ENCODE measurements at places on chromosomes 16 and 17.

DNA sequence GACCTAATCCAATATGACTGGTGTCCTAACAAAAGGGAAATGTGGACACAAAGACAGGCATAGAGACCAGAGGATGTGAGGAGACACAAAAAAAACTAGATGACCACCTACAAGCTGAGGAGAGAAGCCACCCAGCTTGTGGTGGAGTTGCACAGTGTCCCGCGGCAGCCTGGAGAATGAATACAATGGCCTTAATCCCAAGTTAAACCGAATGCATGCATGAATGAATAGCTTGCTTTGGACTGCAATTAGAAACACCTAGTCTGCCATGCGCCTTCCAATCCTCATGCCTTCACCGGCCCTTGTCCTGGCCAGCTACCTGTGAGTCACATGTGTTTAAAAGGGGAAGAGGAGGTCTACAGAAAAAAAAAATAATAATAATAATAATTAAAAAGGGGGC lies 72.0 kb downstream of the CNGB1 start:
- no peak for DNase-seq

GRCh38 chr16:87194172-87194571 lies 123.0 kb downstream of the C16orf95 start:
- DNase-seq: no peak

DNA sequence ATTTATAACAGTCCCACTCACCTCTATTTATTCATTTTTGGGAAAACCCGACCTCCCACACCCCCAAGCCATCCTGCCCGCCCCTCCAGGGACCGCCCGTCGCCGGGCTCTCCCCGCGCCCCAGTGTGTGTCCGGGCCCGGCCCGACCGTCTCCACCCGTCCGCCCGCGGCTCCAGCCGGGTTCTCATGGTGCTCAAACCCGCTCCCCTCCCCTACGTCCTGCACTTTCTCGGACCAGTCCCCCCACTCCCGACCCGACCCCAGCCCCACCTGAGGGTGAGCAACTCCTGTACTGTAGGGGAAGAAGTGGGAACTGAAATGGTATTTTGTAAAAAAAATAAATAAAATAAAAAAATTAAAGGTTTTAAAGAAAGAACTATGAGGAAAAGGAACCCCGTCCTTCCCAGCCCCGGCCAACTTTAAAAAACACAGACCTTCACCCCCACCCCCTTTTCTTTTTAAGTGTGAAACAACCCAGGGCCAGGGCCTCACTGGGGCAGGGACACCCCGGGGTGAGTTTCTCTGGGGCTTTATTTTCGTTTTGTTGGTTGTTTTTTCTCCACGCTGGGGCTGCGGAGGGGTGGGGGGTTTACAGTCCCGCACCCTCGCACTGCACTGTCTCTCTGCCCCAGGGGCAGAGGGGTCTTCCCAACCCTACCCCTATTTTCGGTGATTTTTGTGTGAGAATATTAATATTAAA lies 638 bp upstream of the TMEM88 start:
- no peak for DNase-seq

DNA sequence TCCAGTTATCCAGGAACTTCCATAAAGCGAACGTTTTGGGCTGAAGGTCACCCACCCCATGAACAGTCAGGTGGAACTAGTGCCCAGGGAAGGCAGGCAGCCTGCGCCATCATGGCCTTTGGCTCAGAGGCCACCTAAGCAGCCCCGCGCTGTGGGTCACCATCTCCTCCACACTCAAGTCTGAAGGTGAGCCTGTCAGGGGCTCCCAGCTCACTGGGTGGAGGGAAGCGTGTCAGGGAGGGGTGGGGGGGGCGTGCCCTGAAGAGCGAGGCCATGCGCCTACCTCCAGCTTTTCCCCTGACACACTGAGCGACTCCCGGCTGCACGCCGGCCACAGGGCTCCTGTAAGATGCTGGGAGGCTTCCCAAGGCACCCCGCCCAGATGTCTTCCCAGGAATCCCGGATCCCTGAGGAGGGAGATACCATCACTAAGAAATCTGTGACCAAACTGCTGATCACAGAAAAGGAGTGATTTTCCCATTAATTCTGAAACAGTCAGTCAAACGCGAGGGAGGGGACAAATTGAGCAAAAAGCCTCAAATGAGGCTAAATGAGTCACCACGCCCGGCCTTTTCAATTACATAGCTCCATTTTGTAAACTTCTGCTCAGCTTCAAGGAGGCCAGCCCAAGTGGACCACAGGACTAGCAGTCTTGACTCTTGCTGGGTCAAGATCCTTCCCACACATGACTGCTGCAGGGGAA lies 26.5 kb upstream of the SLC25A19 start:
- no peak for DNase-seq

DNA sequence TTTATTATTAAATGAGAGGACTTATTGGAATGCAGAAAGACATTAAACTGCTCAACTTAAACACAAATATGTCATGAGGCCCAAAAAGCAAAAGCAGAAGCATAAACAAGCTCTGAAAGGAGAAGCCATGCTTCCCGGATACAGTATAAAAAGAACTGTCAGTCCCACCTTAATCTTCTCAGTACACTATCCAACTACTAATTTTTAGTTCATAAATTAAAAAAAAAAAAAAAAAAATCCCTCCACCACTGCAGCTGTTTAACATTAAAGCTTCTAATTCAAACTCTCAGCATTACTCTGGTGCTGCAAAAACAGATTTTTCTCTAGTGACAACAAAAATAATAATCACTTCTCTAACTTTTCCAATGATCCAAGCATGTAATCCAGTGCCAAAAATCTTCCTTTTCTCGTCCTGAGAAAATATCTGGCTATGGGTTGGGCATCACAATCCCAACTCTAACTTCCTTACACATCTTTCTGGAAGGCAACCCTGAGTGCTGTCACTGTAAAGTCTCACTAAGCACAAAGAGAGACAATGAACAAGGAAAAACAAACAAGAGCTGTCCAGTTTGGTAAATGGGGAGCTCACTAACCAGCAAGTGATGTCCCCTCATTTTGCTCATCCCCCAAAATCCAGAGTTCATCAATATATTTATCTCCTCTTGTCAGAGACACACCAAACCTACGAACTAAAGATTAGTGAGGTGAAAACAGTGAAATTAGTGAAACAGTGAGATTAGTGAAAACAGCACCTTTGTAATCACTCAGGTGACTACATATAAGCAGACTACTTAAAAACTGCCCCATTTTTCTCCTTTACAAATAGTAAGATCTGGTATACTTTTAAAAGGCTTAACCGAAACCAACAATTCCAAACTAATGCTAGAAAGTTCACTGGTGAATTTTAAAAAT lies 5.5 kb downstream of the USP32 start:
- DNase-seq: no peak

GRCh38 chr17:39867084-39867879 lies 720 bp upstream of the ZPBP2 start:
- no peak for DNase-seq

DNA sequence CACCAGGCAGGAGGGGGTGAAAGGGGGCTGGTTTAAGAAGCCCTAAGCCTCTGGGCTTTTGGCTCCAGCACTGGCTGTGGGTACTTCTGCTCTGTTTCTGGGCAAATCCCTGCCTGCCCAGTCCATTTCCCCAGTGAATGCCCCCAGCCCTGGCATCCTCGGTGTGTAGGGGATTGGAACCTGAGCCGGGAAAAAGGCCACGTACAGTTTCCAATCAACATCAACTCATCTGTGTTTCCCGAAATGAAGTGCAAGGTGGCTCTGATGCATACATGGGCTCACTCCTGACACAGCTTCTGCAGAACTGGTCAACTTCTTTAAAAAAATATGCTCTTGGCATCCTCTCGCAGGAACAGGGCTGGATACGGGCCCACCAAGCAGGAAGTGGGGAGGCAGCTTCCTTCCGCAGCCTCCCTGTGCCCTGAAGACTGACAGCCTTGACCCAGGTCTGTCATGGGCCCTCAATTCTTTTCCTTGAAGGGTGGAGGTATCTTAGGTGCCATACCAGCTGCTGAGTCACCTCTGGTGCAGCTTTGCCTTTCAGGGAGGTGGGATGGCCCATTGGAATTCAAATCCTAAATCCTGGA lies 73.3 kb downstream of the N4BP1 start:
- DNase-seq: no peak

DNA sequence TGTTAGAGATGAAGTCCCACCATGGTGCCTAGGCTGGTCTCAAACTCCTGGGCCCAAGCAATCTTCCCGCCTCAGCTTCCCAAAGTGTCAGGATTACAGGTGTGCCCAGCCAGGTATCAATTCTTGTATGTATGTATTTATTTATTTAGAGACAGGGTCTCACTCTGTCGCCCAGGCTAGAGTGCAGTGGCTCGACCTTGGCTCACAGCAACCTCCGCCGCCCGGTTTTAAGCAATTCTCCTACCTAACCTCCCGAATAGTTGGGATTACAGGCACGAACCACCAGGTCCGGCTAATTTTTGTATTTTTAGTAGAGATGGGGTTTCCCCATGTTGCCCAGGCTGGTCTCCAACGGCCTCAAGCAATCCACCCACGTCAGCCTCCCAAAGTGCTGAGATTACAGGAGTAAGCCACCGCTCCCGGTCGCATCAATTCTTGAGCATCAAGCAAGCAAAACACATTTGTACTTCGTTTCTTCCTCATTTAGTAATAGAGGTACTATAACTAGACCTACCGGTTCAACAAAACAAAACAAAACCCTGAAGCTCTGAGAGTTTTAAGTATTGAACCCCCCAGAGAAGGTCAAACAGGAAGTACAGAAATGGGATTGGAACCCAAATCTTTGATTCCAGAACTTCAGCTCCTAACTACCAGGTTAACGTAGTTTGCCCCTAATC lies 1.0 kb upstream of the ZNF500 start:
- DNase-seq: no peak

DNA sequence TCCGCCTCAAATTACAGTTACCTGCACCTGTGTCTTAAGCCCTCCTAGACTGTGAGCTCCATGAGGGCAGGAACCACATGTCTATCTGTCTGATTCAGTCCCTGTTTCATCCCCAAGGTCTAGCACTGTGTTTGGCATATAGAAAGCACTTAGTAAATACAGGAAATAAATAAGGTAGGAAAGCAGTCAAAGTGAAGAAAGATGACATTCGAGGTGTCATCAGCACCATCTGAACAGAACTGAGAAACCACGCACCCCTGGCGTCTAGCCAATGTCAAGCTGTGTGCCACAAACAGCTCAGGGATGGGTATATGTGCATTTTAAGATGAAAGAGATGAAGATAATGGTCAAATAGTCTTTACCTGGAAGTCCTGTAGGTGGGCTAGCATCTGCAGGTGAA lies 79.6 kb upstream of the ATP2A3 start:
- no peak for DNase-seq

- no peak for DNase-seq
Observed at GRCh38 chr17:80703142-80703478, 158.5 kb downstream of the RPTOR start.

DNA sequence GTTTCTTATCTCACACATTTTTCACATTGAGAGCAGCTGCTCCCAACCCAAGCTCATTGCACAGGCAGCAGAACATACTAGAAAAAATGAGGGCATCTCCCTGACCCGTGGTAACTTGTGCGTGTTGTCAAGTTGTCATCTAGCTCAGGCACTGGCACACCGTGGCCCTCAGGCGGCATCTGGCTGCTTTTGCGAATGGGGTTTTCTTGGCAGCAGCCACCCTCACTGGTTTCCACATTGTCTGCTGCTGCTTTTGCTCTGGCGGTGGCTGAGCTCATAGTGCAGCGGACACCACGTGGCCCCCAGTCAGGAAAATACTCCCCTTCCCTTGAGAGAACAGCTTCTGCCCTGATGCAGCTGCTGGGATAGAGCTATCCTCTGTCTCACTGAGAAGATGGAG lies 9.4 kb upstream of the TEDC2 start:
- peak; percentile 56 for DNase-seq

DNA sequence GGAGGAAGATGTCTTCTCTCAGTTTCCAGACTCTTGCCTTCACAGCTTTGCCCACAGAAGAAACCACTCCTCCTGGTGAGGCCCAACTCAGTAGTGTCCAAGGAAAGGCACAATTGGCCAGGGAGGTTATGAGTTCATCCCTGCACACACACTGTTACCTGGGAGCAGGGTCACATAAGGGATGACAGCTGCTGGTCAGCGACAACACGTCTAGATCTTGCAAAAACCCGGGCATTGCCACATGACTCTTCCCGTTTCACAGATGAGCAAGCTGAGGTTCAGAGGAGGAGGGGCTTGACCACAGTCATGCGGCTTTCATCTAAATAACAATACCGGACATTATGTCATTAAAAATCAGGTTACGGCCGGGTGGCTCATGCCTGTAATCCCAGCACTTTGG lies 186.0 kb downstream of the COPRS start:
- DNase-seq: no peak

GRCh38 chr16:53080345-53081031 lies 25.7 kb downstream of the CHD9 start:
- DNase-seq: peak; percentile 23

- no peak for DNase-seq
Observed at GRCh38 chr16:85614338-85615013, 1.4 kb downstream of the GSE1 start.

DNA sequence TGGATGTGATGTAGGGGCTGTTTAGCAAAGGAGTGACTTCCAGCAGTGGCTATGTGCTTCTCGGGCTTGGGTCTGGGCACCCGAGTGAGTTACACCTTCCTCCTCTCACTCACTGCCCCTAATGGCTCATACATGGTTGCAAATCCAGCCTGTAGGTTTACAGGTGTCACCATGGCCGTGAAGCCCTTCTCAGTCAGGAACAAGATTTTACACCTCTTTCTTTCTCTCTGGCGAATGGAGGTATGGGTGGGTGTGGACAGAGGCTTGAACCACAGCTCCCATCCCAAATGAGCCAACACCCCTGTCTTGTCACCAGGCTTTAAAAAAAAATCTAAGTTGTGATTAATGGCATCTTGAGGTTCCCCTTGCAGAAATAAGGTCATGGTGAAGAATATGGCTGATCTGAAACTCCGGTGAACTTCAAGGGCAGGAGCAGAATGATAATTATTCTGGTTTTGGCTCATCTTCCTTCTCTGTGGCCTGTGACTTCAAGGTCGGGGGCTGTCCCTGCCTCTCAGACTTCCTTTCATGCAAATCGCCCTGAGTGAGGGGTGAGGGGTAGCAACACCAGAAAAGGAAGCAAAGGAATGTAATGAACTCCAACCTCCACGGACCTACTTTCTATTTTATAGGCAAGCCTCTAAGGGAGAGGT lies 331.2 kb downstream of the MAF start:
- DNase-seq: no peak

DNA sequence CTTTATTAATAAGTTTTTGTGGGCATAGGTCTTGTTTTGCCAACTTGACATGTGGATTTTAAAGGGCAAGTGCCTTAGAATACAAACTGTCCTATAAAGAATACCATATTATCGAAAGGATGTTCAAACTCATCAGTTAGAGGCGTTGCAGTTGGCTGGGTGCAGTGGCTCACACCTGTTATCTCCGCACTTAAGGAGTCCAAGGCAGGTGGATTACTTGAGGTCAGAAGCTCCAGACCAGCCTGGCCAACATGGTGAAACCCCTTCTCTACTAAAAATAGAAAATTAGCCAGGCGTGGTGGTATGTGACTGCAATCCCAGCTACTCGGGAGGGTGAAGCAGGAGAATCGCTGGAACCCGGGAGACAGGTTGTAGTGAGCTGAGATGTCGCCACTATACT lies 472.0 kb downstream of the WWOX start:
- no peak for DNase-seq

- DNase-seq: no peak
Observed at GRCh38 chr17:47072886-47073285, 93.8 kb upstream of the RPRML start.

Data from anterior cingulate cortex (tissue), 58 donors.